ENCODE measurements at places on chromosomes 11 and 22.

GRCh38 chr11:36247493-36247892, 41.7 kb downstream of the COMMD9 start:
- no peak for DNase-seq

DNA sequence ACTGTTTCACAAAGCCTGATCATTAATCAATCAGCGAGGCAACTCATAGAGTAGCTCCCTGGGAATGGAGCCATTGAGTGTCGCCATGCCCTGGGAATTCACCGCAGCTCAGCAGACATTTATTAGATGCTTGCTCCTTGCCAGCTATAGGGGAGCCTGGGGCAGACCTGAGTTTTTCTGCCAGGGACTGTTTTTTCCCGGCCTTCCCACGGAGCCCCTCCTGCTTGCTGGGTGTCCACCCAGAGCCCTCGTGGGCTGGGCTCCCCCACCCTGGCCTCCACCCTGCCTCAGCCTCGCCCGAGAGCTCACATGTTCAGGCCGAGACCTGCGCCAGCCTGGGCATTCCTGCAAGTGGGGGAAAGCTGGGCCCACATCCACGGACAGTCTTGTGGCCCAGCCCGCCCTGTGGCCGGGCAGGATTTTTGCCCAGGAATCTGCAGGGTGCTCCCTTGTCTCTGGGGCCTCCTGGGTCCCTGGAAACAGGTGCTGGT, 64.9 kb downstream of the SMIM38 start:
- no peak for DNase-seq

- no peak for DNase-seq
Measured at GRCh38 chr22:37485395-37486223, 575 bp downstream of the MFNG start.

DNA sequence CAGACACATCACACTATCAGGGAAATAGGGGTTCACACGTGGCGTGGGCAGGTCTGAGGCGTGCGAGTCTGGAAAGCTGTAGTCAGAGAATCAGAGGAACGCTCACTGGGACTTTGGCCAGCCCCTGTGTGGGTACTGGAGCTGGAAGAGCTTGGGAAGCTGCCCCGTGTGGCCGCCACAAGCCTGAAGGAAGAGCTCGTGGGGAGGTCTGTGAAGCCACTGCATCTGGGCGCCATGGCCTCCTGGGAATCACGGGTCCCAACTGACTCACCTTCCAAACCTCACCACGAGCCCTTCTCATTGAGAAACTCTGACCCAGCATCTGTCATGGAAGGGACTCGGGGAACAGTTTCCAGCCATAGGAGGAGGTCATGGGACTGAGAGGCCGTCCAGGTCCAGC, 5.9 kb upstream of the MRGPRF start:
- DNase-seq, result no peak

DNA sequence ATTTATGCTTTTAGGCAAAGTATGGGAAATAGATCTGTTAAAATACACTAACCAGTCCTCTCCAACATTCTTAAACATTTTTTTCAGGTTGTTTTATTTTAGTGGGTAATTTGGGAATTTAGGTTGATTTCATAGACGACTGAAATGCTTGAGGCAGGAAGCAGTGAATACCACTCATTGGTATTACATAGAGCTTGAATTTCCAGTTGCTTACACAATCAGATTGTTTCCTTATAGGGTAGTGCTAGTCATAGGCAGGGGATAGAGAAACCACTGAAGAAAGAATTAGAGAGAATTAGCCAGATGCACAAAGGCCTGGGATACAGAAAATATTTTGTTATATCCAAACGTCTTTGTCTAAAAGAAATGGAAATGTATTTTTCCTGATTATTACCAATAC, 23.9 kb upstream of the LYVE1 start:
- peak; percentile 58 for DNase-seq

DNA sequence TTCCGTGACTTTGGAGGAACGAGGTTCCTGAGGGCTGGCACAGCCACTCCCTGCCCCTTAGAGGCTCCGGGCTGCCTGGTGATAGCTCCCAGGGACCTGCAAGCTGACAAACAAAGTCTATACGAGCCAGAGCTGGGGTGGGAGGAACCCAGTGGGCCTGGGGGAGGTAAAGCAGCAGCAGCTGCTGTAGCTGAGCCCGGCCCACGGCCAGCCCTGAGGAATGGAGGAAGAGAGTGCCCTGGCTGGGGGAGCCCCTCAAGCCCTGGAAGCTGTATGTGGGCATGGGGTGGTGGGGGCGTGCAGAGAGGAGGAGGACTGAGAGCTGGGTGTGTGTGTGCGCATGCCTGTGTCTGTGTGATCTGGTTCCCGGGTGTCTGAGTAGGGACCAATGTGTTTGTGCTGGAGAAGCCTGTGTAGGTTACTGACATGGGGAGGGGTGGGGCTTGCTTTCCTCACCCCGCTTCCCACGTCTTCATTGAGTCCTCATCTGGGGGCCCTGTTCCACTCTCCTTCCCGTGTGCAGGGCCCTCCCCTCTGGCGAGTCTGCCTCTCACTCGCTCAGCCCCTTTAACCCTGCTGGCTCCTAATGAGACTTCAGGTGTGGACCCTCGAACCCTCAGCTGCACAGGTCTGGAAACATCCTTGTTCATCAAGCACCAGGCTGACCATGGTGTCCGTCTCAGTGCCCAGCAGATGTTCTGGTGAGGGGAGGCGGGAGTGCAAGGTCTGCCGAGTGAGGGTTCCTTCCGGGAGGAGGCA, 10.8 kb downstream of the ST3GAL4 start:
- no peak for DNase-seq

GRCh38 chr11:92681586-92681985, 287.9 kb upstream of the MTNR1B start:
- DNase-seq, result no peak
